CD4-positive, alpha-beta T cell treated with Interleukin-17A for 1 hour (primary cell): ENCODE measurements at places on chromosomes 2 and 18.

- no peak for DNase-seq
Observed at GRCh38 chr18:48720655-48721025, 181.8 kb downstream of the CTIF start.

- DNase-seq = peak; percentile 90
Observed at GRCh38 chr18:63317982-63318888, 1.3 kb downstream of the BCL2 start.

- DNase-seq = peak; percentile 25
Observed at GRCh38 chr18:13577091-13577697, 149.2 kb downstream of the FAM210A start.

- no peak for DNase-seq
Observed at GRCh38 chr2:202717598-202718310, 83.0 kb downstream of the FAM117B start.

DNA sequence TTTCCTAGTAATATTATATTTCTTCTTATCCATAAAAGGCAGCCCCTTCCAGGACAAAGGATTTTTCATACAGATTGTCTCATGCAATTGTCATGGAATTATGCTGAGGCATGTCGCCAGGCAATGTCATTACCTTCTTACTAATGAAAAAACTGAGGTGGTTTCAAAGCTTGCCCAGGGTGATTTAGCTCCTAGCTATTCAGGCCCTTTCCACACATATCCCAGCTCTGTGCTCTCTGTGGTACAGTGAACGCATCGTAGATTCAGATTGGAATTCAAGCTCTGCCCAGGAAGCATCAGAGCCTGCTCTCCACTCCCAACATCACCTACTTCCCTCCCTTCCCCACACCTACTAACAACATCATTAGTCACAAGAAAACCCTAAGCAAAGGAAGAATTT is 60.1 kb downstream of the ATP8B1 start:
- DNase-seq = no peak

GRCh38 chr2:196406-196805 is 67.4 kb downstream of the SH3YL1 start:
- no peak for DNase-seq

- no peak for DNase-seq
Observed at GRCh38 chr2:170455617-170456426, 259.3 kb upstream of the SP5 start.

DNA sequence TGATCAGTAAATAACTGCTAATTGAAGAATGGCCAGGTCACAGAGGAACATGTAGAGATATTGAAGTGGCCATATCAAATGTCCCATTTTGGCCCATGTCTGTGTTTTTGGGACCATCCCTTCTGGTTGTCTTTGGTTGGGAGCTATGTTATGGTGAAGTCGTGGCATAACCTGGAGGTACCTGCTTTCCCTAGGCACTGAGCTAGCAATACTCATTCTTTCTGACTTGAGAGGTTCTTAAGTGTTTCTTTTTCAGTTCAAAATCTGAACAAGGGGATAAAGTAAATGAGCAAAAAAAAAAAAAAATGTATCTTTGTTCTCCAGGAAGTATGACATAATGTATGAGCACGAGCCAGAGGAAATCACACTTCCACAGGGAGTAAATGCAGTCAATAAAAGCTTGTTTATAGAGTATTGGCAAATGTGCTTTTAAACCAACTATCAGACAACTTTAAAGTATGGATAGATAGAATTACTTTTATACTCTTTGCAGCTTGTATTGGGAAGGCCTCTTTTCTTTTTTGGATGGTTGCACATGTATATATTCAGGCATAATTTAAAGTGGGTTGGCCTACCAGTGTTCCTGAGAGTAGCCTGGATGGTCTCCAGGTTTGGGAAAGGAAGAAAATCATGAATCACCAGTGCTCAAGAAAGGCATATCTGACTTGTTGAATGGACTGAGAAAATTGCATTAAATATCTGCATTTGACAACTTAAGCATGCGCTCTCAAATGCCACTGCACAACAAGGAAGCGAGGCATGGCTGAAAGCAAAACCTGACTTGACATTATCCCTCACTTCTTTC is 125.0 kb downstream of the SPHKAP start:
- no peak for DNase-seq

GRCh38 chr2:223433461-223433860 is 168.7 kb downstream of the SCG2 start:
- no peak for DNase-seq

GRCh38 chr2:145769011-145769716 is 1249.2 kb upstream of the ZEB2 start:
- no peak for DNase-seq

DNA sequence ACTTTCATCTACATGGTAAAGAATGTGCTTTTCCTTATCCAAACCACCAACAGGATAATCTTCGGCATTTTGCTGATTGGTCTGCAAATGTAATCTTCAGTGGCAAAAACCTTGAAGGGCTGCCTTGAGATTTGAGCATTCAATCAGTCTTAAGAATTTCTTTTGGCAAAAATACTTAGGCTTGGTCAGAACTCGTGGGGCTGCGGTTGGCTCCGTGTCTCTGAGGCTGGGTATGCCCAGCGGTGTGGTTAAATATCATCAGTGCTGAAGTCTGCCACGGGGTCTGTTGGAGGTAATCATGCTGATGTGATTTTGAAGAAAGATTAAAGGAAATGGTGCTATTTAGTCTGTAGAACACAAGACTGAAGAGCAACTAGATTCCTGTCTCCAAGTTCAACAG is 262.6 kb downstream of the EN1 start:
- no peak for DNase-seq

GRCh38 chr2:64203858-64204632 is 59.8 kb upstream of the PELI1 start:
- DNase-seq = peak; percentile 87

DNA sequence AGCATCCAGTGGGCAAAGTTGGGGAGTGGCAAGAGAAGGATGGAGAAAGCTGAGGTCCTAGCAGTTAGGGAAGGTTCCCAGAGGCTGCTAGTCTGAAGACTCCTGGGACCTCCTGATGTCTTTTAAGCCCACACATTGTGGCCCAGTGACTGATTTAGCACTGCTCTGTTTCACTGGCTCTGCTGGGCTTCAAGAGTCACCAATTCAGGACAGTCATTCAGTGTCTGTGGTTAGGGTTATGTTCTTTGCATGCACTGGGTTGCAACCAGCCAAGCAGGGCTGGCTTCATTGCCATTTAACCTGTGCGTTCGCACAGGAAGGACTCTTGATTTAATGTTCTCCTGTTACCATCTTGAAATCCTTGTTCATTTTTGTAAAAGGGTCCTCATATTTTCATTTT is 199.2 kb downstream of the ICOS start:
- no peak for DNase-seq

GRCh38 chr2:155748131-155748530 is 584.4 kb downstream of the NR4A2 start:
- DNase-seq = no peak

- DNase-seq = no peak
Observed at GRCh38 chr18:39624961-39625360, 2059.4 kb upstream of the CELF4 start.

DNA sequence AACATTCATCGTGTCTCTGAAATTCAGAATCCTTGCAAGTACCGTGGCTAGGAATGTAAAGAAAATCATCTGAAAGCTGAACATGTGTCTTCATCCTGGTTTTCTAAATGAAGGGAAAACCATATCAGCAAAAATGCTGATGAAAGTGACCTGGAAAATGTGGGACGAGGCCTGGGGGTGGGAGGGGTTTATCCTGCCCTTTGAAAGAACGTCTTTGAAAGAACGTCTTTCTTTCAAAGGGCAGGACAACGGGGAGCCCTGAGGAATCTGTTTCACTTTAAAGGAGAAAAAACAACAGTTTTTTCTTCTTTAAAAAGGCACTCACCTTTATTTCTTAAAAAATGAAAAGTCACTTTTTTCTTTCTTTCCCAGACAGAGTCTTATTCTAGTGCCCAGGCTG is 185.2 kb downstream of the ALPK2 start:
- DNase-seq = no peak

GRCh38 chr2:162840598-162841246 is 2.2 kb upstream of the KCNH7 start:
- no peak for DNase-seq

GRCh38 chr2:677959-678550 is 849 bp upstream of the TMEM18 start:
- no peak for DNase-seq

DNA sequence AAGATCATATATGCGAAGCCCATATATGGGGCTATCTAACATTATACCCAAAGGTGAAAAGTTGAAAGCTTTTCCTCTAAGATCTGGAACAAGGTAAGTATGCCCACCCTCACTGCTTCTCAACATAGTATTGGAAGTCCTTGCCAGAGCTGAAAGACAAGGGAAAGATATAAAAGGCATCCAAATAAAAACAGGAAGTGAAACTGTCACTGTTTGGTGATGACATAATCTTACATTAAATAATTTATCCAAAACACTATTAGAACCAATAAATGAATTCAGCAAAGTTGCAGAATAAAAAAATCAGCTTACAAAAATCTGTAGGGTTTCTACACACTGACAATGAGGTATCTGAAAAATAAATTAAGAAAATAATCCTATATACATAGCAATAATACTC is 205.8 kb downstream of the INSIG2 start:
- no peak for DNase-seq

GRCh38 chr2:239268549-239268948 is 132.3 kb downstream of the HDAC4 start:
- DNase-seq = no peak

GRCh38 chr2:233679196-233679595 is 2.5 kb upstream of the UGT1A7 start:
- DNase-seq = no peak

DNA sequence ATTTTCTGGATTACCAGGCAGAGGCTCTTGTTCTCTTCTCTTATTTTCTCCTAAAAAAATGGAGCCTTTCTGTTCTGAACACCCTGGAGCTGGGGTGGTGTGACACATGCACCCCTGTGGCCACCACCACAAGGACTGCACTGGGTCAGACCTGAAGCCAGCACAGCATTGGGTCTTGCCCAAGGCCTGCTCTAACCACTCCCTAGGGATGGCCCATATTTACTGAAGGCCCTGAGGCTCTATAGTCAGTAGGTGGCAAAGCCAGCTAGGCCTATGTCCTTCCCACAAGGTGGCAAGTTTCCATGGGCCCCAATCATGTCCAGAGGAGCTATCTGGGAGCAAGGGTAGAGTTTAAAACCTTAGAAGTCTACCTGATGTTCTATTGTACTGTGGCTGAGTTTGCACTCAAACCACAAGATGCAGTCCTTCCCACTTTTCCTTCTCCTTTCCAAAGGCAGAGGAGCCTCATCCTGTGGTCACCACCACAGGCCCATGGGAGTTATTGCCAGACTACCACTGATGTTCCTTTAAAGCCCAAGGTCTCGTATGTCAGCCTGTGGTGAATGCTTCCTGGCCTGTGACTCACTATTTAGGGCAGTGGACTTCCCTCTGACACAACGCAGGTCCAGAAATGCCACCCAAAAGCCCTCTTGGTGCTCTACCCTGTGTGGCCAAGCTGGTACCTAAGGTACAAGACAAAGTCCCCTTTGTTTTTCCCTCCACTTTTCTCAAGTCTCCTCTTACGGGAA is 15.0 kb upstream of the FMNL2 start:
- no peak for DNase-seq

GRCh38 chr2:174717916-174718315 is 46.4 kb downstream of the CHRNA1 start:
- no peak for DNase-seq

- no peak for DNase-seq
Observed at GRCh38 chr18:13414521-13414920, 196.0 kb downstream of the LDLRAD4 start.

DNA sequence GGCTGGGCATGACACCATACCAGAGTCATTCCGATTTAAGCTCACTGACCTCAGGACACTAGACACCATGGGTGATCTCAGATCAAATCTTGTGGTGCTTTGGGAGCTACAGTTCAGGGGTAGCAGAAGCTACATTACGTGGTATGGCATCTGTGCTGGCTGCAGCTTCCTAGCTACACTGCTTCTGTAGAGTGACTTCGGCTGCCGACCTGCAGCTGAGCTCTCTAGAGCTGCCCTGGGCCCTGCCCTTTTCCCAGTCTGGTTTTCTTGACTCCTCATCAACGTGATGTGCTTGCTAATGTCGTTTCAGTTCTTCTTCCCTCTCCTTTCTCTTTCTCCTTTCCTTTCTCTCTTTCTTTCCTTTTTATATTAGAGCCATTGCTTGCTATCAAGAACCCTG is 100.2 kb downstream of the AP1S3 start:
- no peak for DNase-seq
